ENCODE measurements at places on chromosomes 1 and 21.

GRCh38 chr1:20413136-20413775 lies 72.8 kb downstream of the CAMK2N1 start:
- no peak for DNase-seq

- DNase-seq, result no peak
Observed at GRCh38 chr1:219420913-219421312, 192.0 kb downstream of the ZC3H11B start.

GRCh38 chr1:169588785-169589485 lies 2.7 kb upstream of the F5 start:
- no peak for DNase-seq

- DNase-seq, result no peak
Observed at GRCh38 chr1:73644198-73644597, 553.8 kb downstream of the LRRIQ3 start.

GRCh38 chr1:203473781-203474305 lies 1.8 kb upstream of the PRELP start:
- no peak for DNase-seq

- no peak for DNase-seq
Observed at GRCh38 chr1:162689745-162690671, 57.7 kb downstream of the DDR2 start.

DNA sequence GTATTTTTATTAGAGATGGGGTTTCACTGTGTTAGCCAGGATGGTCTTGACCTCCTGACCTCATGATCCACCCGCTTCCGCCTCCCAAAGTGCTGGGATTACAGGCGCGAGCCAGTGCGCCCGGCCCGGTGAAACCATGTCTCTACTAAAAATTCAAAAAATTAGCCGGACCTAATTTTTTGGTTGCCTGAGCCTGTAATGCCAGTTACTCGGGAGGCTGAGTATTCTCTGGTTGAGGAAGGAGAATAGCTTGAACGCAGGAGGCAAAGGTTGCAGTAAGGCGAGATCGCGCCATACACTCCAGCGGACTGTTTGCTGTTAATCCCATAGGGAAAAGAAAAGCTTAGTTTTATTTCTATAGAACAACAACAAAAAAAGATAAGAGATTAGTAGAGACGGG lies 29.9 kb upstream of the HJV start:
- DNase-seq, result no peak

All from D341Med (cell line).